Mucosa of descending colon (tissue), 3 donors: ENCODE measurements at places on chromosomes 16 and 17. TPM values are rescaled to one million over a fixed set of nuclear protein-coding genes. Genes with fewer than 3 reads are reported as not detected.

- no peak for DNase-seq
Observed at GRCh38 chr16:29983420-29984136, 9.9 kb downstream of the TAOK2 start.

- peak; percentile 91 for DNase-seq
Observed at GRCh38 chr17:32876417-32877163, at the start of gene MYO1D. Gene MYO1D, minus strand, starts transcription at chr17:32877124. Its CDS starts 252 bp downstream, at chr17:32876872.

DNA sequence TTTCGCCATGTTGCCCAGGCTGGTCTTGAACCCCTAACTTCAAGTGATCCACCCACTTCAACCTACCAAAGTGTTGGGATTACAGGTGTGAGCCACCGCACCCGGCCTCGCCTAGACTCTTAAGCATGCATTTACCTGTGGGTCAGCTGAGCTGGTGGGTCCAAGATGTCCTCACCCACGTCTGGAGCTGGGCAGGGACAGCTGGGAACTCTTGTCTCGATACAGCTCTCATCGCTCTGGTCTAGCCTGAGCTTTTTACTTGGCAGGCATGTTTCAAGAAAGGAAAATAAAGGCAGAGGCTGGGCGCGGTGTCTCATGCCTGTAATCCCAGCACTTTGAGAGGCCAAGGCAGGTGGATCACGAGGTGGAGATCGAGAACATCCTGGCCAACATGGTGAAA, 56.9 kb upstream of the PHOSPHO1 start:
- DNase-seq, result no peak

DNA sequence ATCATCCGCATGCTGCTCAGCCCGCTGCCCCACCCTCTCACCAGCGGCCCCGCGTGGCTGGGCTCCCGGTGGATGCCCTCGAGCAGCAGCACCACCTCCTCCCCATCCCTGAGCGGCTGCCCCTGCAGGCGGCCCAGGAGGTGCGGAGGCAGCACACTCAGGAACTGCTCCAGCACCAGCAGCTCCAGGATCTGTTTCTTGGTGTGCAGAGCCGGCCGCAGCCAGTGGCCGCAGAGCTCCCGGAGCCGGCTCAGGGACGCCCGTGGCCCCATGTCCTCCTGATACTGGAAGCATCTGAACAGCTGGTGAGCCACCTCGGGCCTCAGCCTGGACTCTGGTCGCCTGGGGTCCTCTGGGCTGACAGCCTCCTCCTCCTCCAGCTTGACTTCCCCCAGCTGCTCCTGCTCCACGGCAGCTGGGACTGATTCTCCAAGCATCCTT, 6.6 kb downstream of the ZSCAN10 start:
- DNase-seq, result no peak

The SDR42E2 gene
- not detected for total RNA-seq

DNA sequence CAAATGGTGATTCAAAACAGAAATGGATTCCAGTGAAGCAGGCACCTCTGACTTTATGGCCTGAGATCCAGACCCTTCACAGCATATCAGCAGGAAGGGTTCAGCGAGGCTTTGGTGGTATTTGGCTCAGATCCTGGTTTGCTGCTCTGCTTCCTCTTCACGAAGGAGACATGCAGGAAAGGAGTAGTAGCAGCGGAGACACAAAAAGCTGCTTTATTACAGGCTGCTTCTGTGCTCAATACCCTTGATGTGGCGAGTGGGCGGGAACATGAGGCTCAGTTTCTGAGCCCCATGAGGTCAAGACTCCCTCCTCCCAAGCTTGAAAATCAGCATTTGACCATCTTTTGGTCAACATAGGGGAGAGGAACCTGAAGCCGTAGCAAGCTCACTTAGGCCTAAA, 213.3 kb upstream of the AXIN2 start:
- no peak for DNase-seq

The ATP2A1 gene
- total RNA-seq, result 1.7 TPM

The KRTAP3-3 gene
- not detected for total RNA-seq
